Hippocampal formation (tissue), 2 donors: ENCODE measurements at places on chromosomes 5 and 9.

- DNase-seq, result no peak
These were observed 4.1 kb upstream of the SLC25A48 start for GRCh38 chr5:135830384-135830700.

DNA sequence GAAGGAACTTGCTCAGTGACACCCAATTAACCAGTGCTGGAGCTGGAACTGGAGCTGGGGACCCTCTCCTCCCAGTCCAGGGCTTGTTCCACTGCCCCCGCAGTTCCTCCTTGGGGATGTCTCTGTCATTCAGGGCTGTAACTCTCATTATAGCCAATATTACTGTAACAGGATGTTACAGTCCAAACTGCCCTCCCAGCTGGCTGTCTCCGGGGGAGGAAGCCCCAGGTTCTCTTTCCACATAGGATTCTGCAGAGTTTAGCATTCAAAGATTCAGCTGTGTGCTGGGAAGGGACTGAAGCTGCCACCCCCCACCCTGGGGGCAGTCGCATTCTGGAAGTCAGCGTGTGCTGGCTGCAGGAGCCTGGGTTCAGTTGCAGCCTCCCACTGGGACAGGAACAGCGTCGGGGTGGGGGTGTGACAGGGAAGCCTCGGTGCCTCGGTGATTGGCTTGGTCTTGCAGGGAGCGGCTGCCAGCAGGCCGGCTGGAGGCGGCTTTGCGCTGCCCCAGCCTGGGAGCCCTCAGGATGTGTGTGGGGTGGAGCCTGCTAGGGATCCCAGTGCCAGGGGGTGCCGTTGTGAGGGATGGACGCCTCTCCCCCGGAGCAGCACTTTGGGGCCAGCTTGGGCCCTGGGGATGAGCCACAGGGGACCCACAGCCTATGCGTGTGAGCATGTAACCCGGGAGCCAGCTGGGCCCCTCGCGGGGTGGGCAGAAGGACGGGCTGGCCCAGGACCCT lies 101.1 kb downstream of the RGS3 start:
- peak; percentile 38 for DNase-seq

DNA sequence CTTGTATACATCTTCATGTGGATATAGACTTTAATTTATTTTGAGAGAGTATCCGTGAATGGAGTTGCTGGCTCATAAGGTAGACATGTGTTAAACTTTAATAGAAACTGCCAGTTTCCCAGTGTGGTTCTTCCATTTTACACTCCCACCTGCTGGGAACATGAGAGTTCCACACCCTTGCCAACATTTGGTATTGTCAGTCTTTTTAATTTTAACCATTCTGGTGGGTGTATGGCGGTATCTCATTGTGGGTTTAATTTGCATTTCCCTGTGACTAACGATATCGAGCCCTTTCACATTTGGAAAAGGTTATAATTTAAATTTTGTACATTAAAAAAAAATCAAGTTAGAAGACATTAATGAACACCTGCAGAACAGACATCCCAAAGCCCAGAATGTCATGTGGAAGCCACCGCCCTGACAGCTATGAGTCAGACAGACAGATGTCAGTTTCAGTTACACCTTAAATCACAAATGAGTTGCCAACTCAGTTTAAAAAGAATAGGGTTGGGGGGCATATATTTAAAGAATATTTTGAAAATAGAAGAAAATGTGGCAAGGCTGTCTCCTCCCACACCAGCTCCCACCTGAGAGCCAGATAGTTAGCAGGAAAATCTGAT lies 36.9 kb downstream of the ANKRD33B start:
- no peak for DNase-seq

DNA sequence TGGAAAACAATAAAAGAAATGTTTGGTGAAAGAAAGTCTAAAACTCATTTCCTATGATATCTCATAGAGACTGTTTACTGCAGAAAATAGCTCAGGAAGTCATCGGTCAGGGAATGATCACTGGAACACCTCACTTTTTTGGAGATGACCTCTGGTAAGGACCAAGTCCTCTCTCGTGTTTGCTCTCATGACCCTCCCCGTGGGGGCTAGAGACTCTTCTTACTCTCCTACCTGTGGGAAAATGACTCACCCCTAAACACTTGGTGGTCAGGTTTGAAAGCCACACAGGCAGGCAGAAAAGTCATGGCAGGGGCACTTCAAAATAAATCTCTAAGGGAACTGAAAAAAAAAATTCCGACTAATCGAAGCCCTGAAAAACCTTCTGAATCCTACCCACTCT lies 48.2 kb downstream of the FAM240B start:
- DNase-seq, result no peak

GRCh38 chr5:14830210-14831005 lies 41.2 kb downstream of the ANKH start:
- no peak for DNase-seq

- DNase-seq, result no peak
These were observed 1049.5 kb upstream of the ACO1 start for GRCh38 chr9:31334837-31335528.

GRCh38 chr9:134619448-134619982 lies 22.1 kb upstream of the COL5A1 start:
- no peak for DNase-seq

DNA sequence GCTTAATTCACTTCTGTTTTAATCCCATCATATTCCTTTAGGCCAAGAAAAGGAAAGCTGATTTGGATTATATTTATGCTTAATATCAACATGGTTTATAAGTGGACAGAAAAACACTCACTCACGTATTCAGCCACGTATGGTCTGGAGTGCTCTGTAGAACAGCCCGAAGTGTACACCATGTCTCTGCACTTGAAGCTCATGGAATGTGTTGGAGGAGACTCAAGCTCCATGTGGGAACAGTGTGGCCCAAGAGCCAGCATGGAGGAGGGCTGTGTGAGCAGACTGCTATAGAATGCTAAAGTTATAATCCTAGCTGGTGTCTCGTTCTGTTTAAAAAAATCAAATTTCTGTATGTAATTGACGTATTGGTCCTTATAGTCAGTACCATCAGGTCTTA lies 32.9 kb downstream of the OTULINL start:
- no peak for DNase-seq

- no peak for DNase-seq
These were observed 344.5 kb downstream of the EBF1 start for GRCh38 chr5:158755221-158755620.

- no peak for DNase-seq
These were observed 430.4 kb downstream of the CAAP1 start for GRCh38 chr9:26462213-26462612.

DNA sequence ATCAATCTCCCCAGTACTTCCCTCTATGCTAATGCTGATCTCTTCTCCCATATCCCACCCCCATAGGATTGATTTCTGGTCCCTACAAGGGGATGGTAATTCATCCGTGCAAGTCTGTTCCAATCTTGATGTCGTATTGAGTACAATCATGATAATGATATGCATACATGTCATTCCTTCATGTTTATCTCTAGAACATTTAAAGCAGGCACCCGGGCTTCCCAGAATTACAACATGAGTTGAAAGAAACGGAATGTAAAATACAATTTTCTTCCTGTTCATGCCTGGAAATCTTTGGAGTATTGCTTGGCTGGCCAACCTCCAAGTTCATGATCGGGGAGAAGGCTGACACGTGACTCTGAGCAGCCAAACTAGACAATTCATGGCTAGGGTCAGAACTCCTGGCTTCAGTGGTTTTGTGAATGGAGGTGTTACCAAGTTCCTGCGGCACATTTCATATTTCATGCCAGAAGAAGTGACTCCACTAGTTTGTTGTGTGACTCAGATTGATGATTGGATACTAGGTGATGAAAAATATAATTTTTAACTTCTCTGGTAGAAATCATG lies 66.6 kb downstream of the C9orf152 start:
- DNase-seq, result no peak

DNA sequence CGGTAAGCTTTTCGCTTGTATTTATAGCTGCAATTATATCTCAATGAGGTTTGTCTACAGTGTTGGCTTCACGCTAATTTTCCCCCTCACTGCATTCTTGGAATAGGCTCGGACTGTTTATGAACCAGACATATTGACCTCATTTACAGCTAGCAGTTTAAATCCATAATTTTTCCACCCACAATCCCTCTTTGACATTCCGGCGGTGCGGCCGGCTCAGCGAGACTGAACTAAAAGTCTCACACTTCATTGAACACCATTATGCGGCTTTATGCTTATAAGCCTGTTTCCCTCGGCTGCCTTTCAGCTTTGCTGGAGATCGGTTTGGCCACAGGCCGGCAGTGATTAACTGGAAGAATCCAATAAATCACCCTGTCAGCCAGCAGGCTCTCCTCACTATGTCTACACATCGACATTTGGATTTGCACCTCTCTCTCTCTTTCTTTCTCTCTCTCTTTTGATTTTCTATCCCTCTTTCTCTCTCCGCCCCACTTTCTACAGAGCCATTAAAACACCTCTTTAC lies 315.0 kb upstream of the TLE4 start:
- DNase-seq, result no peak

DNA sequence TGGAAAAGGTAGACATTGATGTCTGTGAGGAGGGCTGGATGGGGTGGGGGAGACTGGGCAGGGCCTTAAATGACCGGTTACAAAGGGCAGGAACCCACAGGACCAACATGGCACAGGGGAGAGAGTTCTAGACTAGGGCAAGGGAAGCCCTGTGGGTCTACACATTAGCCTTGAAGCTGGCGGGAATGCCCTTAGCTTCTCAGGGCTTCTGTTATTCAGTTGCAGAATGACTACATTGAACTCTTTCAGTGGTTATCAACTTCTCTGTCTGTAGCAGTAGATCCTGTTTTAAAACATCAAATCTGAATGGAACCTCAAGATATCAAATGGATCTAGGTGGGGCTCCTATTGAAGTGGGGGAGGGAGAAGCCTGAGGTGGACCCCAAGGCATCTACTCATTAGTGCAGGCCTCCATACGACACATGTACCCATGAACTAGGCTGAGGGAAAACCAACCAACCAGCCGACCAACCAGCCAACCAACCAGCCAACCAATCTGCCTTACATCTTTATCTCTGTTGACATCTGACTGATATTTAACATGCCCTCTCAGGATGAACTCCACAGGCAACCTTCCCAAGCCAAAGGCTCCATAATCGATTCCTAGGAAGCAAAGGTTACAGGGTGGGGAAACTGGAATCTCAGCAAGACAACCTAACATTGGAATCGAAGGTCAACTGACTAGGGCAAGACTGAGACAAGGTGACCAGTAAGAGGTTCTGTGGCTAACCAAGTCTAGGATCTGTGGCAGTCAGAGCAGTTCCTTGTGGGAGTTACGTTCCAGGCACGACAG lies 48.3 kb downstream of the DAP start:
- DNase-seq, result no peak

- DNase-seq, result no peak
These were observed 190.1 kb upstream of the ZNF608 start for GRCh38 chr5:124936626-124936933.

GRCh38 chr9:93111371-93112115 lies 15.5 kb downstream of the CARD19 start:
- no peak for DNase-seq

DNA sequence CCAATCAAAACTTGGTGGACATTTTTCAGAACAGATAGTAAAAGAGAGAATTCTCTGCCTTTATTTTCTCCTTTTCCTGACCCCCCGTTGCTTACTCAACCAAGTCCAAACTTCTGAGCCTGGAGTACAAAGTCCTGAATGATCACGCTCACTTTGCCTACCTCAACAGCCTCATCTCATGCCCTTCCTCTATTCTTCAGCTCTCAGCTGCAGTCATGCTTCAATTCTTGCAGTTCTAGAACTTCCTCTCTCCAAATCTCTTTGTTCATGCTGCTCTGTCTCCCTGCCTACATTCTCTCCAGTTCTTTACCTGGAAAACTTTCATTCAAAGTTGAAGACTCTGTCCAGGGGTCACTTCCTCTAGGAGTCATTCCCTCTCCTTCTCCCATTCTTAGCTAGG lies 398.5 kb upstream of the SLC24A2 start:
- DNase-seq, result no peak

GRCh38 chr5:144142139-144142823 lies 28.2 kb downstream of the YIPF5 start:
- peak; percentile 60 for DNase-seq

DNA sequence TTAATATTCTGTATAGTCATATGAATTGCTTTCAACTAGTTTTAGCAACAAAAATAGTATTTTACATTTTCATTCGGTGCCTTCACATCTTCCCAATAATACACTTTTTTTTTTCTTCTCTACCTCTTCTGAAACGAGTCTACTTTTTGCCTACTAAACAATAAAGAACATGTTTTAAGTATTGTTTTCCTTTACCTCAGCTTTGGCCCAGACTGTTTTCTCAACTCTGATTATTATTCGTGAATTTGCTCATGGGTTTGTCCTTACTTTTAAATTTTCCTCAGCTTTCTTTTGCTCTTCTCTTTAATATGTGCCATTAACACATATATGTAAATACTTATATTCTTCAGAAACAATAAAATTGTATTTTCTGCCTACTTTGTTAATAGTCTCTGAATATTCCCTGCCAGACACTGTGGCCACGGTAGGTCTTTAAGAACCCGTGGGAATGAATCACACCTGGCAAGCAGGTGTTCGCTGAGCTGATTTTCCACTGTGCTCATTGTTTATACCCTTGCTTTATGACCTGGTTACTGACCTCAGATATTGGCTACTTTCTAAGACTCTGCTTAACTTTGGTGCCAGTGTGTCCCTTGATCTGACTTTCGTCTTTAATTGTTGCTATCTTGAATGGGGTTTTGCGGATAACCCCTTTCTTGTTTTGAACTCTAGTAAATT lies 49.1 kb downstream of the FAM170A start:
- no peak for DNase-seq

DNA sequence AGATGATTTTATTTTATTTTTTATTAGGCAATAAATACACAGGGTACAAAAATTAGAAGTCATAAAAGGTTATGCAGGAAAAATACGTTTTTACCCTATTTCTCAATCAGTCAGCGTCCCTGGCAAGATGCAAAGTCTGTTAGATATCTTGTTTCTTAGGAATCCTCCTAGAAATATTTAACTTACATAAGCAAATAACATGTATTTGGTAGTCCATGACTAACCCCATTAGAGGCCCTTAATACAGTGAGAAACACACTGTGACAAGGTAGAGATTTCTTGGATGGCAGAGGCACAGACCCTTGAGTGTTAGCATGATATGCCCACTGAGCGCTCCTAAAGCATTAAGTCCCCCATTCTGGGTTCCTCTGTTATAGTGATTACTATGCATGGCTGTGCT lies 121.2 kb upstream of the ADAMTSL1 start:
- DNase-seq, result no peak

- no peak for DNase-seq
These were observed 186.7 kb downstream of the IZUMO3 start for GRCh38 chr9:24359046-24359445.

DNA sequence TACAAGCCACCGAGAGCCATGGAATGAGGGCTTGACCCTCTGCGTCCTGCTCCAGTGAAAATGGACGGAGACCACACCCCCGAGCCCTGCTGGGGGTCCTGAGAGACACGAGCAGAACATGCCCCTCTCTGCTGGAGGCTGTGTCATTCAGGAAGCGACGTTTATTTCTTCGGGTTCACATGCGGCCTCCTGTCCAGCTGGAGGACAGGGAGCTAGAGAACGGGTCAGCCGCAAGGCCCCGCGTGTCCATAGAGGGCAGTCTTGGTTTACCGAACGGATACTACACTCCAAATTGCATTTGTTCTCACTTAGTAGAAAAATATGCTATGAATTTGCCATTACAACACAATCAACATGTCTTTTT lies 36.1 kb downstream of the MRPL36 start:
- DNase-seq, result no peak
